ENCODE measurements at places on chromosomes 6 and 20.
A peak's percentile ranks its signal among the peaks of the same experiment; 100 is the strongest.

GRCh38 chr6:48689498-48689897 lies 578.5 kb upstream of the PTCHD4 start:
- no peak for DNase-seq

DNA sequence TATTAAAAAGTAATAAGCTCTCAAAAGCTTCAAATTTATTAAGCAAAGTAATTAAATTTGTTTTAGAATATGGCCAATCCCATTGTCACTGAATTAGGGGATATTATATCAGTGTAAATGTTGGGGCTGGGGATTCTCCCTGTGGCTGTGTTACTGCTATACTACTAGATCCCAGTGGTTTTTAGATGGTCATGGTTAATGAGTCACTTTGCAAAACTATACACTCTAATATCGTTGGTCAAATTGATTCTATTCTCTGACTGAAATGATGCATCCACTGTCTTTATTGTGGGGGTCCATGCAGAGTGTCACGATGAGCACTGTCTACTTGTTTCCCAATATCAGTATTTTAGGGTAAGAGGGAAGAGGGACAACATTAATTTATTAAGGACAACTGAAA lies 336.9 kb upstream of the PREP start:
- no peak for DNase-seq

GRCh38 chr6:108294297-108294726 lies 542 bp upstream of the AFG1L start:
- no peak for DNase-seq

- no peak for DNase-seq
Measured at GRCh38 chr6:33954453-33954852, 150.7 kb upstream of the MLN start.

GRCh38 chr6:11527274-11527870 lies 10.2 kb upstream of the TMEM170B start:
- no peak for DNase-seq

DNA sequence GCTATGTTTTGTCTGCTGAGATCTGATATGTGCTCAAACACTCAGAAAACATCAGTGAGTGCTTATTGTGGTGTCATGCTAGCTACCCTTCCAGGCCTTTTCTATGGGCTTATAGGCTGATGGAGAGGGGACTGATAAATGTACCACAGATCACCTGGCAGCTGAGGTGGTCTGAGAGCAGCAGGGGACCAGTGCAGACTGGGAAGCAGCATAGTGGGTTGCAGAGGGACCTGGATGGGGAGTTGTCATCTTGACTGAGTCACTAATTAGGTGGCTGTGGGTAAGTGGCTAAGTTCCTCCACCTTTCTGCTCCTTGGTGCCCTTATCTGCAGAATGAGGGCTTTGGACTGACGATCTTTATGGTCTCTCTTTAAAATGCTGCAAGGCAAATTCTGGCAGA lies 2.8 kb downstream of the TMEM200A start:
- DNase-seq = no peak

GRCh38 chr6:112203577-112204349 lies 50.6 kb downstream of the LAMA4 start:
- DNase-seq = no peak

DNA sequence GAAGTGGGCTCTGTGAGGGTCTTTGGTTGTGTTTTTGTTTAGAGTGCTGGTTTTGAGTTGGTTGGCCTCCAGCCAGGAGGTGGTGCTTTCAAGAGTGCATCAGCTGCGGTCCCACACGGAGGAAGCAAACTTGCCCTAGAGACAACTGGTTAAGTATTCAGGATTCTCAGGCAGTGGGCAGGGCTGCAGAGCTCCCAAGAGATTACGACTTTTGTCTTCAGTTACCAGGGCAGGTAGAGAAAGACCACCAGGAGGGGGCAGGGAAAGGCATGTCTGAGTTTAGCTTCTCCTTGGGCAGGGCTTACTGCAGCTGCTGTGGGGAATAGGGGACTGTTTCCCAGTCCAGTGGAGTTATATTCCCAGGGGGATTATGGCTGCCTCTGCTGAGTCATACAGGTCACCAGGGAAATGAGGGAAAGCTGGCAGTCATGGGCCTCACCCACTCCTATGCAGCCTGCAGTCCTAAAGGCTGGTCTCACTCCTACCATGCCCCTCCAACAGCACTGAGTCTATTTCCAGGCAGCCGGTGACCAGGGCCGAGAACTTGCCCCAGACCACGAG lies 64.3 kb downstream of the TTI1 start:
- no peak for DNase-seq

DNA sequence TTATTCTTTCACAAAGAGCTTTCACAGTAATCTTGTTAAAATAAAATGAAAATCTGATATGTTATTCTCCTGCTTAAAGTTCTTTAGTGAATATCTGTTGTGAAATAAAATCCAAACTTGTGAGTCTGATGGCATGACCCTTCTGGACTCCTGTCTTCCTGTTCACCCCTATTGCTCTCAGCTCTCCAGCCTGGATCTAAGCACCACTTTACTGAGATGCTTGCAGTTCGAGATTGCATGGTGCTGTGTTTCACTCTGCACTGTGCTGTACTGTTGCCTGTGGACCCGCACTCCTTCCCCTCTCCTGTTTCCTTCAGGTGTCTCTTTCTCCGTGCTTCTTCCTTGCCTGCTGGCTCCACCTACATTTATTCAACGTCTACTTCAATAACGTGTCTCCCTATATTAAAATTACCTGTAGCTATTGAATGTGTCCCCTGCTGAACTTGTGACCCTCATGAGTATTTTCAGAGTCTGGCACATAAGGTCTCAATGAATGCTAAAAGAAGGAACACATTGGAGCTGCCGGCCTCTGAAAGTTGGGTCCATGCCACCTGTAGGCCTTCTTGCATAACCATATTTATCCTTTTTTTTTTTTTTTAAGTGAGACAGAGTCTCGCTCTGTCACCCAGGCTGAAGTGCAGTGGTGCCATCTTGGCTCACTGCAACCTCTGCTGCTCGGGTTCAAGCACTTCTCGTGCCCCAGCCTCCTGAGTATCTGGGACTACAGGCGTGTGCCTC lies 100.1 kb downstream of the ARID1B start:
- no peak for DNase-seq

DNA sequence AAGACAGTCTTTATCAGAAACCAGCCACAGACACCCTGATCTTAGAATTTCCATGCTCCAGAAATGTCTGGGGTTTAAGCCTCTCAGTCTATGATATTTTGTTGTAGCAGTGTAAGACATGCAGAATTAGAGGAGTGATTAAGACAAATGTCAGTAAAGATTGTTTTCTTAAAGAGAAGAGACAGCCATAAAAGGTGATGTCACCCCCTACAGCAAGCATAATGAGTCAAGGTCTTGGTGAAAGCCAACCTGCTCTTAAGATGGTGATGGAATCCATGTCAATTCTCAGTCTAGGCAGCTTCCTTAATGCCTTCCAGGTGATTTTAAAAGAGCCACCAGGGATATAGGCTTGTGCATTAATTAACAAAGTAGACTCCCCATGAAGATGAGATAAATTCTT lies 849.9 kb upstream of the EPHA7 start:
- no peak for DNase-seq

DNA sequence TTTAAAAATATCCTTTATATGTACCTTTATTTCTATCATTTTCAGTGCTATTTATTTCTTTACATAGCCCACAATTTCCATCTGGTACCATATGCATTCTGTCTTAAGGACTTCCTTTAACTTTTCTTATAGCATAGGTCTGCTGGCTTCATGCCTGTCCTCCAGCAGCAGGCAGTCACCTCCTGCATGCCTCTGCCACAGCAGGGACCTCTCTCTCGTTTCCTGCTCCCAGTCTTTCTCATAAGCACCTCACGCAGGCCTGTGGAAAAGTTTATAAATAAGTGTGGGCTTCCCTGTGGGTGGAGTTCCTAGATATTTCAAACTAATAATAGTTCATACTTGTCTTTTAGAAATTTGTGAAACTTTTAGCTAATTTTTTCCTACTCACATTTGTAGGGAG lies 133.9 kb downstream of the KCNQ5 start:
- DNase-seq = no peak

DNA sequence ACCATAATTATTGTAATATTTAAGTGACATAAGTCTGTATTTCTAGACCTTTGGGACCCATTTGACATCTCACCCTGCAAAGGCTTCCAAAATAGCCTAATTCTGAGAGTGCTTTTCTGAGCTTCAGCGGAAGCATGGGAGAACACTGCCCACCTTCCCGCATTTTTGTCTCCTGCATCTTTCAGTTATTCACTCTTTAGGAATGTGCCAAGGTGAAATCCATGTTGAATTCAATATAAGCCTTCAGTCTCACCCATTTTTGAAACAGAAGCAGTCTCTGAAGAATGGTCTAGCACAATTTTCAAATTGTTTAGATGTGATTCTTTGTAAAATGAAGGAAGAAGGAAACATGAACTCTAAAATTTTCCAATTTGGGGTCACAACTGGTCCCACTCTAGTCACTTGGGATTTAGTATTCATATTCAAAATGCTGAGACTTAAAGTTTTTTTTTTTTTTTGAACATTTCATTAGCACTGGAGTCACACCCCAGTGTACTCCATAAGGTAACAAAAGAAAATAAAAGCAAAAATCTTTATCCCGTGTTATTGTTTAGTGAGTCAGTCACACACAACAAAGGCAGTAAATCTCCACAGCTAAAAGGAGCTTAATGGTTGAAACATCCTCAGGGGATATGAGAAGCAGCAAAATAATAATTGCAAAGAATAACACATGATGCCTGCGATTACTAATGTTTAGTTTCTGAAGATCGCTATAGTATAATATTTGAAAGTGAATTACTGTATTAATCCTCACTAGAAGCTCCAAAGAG lies 479.9 kb upstream of the BTBD3 start:
- DNase-seq = no peak

DNA sequence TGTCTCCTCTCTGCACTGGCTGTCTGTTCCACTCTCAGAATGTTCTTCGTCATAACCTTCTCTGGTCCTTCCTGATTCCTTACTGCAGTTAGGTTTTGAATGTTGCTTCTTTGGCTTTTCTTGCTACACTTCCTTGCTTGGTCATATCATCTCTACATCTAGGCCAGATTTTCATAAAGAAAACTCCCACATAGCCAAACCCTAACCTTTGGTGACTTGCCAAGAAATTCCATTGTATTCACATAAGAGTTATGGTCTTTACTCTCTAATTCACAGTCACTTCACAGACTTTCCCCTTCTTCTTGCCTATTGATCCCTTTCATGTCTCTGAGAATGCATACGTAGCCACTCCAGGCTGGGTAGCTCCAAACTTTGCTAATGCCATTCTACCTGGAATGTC lies 41.9 kb upstream of the SIM1 start:
- DNase-seq = no peak

DNA sequence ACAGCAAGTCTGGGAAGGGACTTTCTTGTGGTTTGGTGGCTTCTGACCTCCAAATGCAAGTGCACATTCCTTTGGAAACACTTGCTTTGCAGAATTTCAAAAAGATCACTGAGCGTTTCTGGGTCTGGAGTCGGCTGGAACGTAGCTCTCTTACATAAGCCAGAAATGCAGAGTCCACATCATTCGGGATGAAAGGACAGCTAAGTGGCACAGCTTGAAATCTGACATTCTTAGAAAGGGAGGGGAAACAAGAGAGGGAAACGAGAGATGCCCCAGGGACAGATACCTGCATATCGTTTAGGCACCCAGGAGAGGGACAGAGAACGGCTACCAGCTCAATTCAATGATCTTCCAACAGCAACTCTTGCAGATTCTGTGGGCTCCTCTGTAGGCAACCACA lies 118.7 kb downstream of the NFATC2 start:
- DNase-seq = no peak

- no peak for DNase-seq
Measured at GRCh38 chr20:53097371-53097770, 125.2 kb downstream of the TSHZ2 start.

DNA sequence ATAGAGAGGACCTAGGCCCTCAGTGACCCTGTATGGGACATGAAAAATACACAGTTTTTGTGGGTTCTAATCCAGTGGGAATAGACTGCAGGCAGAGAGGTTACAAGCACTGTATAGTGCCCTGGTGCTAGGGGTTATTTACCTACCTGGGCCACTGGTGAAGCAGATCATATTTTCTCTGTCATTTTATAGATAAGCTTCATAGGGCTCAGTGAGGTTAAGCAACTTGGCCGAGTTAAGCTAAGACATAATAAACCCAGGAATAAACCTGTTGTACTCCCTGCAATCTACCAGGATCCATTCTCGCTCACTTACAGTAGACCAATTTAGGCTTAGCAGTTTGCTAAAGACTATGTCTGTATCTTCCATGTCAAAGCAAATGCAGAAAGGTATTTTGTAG lies 340.6 kb upstream of the KHDRBS2 start:
- DNase-seq = no peak

- peak; percentile 15 for DNase-seq
Measured at GRCh38 chr6:110944681-110945151, 13.8 kb upstream of the GTF3C6 start.

DNA sequence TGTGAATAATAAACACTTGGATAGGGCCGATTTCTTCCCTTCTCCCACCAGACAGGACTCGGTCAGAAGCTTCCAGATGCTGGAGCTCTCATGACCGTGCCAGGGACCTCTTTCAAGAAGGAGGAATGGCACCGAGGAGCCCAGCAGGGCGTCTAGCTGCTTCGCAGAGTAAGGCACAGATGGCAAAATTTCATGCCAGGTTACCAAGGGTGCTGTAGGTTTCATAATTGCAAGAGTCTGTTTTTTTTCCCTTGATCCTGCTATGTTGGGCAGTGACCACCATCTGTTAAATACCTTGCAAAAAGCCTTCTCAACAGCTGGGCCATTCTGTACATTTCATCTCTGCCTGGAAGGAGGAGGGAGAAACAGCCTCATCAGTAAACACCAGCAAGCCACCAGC lies 111.8 kb downstream of the EDN3 start:
- DNase-seq = no peak

DNA sequence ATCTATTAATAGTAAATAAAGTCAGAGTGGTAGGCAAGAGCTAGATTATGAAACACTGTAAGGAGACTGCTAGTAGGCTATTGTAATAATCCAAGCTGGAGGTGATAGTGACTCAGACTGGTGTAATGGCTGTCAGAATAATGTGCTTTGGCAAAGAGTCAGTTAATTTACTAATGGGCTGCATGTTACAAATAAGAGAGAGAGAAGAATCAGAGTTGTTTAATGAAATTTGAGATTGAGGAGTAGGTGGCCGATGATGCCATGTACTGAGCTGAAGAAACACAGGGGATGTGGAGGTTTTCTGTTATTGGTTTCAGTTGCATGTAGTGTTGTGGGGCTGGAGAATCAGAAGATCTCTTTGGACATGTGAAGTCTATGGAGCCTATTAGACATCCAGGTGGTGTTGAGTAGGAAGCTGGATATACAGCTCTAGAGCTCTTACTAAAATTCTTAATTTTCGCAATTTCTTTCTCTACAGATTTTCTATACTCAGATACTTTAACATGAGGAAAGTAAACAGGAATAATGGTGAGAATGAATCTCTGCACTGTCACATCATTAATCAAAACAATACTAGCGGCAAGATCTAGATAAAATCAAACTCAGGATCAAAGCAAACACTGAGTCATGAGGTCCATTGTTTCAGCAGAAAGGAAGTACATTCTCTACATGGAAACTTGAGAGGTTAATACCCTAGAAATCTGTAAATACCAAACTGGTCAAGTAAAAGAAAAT lies 167.7 kb downstream of the SIM1 start:
- DNase-seq = no peak

DNA sequence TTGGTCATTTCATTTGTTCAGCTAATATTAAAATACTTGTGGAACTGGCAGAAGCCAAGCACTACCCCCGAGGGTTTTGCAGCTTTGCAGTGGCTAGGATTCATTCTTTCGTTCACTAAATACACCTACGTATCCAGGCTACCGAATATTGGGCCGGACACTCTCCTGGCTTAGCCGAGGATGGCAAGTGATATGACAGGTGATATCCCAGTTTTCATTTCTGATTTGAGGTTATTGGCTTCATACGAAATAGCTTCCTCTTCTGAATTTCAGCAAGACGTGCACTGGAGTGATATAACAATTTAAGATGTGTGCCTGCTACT lies 536 bp upstream of the MTFR2 start:
- no peak for DNase-seq
